CD8-positive, alpha-beta T cell (primary cell): ENCODE measurements at places on chromosomes 6 and 20.

DNA sequence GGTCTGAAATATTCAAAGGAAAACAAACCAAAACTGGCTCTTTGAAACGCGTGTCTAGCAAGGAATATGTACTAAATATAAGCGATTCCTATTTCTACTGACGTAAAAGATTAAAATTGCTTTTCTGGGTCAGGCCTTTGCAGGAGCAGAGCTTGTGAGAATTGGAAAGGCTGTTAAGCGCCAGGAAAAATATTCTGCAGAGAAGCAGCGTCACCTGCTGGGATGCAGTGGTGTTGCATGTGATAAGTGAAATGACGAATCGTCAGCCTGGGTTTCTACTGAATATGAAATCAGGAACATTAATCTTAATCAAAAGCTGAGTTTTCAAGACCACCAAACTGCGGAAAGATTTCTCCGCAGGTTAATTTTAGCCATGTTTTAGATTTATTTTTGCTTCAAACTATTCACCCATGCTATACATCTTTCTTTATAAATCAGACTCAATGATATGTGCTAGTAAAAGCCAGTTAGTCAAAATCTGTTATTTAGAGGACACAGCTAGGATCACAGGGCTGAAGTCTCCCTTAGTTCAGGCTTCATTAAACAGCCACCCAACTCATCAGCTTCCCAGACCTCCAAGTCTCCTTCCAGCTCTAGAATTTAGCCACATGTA is 67.4 kb downstream of the ALDH8A1 start:
- peak; percentile 61 for DNase-seq

DNA sequence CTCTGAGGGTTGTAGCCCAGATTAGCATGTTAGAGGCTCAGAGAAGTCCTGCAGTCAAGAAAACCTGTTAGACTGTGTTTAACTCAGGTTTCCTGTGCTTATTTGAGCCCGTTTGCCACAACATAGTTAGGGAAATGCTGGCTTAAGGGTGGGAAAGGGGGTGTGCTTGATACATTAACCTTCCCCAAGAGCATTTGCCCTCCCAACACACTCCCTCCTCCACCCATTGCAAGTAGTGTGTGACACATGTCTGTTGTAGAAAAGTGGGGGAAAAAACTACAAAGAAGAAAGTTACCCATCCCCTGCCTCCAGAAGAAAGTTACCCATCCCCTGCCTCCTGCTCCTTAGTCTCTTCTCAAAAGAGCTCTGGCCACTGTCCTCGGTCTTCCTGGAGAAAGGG is 36.8 kb upstream of the MRPS18A start:
- DNase-seq: no peak

DNA sequence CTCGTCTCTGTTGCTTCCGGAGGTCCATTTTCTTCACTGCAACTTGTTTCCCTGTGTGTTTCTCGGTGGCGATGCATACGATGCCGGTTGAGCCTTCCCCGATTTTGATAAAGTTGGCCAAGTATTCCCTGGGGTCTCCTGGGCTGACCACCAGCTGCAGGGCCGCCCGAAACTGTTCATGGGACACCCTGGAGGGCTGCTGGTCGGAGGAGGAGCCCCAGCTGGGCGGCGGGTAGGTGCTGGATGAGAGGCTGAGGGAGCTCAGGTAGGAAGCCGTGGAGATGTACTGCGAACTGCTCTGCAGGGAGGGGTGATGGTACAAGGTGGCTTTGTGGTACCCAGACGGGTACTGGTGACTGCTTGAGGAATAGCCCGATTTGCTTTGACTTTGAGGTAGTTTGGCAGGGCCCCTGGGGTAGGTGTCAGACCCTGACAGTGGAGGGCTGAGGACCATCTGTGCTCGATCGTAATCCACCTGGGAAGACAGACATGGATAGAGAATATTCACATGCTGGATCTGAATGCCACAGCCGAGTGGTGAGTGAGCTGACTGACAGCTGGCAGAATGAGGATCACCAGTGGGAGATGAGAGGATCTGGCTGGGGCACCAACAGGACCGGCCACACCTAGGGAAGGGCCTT is 51.6 kb downstream of the LAMP5 start:
- no peak for DNase-seq

- no peak for DNase-seq
Measured at GRCh38 chr6:117393045-117393444, 32.7 kb downstream of the ROS1 start.

GRCh38 chr6:141744971-141745370 is 387.8 kb upstream of the GJE1 start:
- DNase-seq: no peak

GRCh38 chr20:34305333-34306230 is 2.4 kb upstream of the AHCY start:
- no peak for DNase-seq

GRCh38 chr6:71238351-71238750 is 50.3 kb upstream of the OGFRL1 start:
- DNase-seq: no peak

GRCh38 chr20:34907616-34908469 is 31.4 kb downstream of the ACSS2 start:
- DNase-seq: no peak

GRCh38 chr6:158760618-158761250 is 58.4 kb downstream of the EZR start:
- peak; percentile 22 for DNase-seq

- DNase-seq: no peak
Measured at GRCh38 chr6:162443101-162443500, 284.5 kb downstream of the PRKN start.

DNA sequence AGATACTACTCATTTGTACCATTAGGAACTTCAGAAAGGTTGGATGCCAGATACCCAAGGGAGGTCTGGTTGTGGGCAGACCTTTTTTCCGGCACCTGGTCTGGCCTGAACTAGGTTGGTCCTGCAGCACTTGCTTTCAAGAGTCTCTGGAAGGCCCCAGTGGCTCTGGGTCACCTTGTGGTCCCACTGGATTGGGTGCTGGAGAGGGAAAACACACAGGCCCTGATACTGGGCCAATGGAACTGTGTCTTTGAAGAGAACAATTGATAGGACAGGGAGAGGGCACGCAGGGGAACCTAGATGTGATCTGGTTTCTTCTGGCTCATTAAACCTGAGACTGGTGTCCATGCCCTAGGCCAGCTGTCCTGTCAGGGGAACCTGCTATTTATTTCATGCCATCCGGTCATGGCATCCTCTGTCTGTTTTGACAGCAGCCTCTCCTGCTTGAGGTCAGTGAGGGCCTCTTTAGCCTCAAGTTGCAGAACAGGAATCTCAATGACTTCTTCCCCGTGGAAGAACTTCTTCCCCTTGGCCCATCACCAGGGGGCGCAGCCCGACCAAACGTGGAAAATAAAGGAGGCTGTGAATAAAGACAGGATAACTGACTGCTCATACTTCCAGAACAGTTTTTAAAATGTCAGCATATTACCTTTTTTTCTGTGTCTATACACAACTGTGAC is 25.0 kb downstream of the TAF8 start:
- peak; percentile 54 for DNase-seq

DNA sequence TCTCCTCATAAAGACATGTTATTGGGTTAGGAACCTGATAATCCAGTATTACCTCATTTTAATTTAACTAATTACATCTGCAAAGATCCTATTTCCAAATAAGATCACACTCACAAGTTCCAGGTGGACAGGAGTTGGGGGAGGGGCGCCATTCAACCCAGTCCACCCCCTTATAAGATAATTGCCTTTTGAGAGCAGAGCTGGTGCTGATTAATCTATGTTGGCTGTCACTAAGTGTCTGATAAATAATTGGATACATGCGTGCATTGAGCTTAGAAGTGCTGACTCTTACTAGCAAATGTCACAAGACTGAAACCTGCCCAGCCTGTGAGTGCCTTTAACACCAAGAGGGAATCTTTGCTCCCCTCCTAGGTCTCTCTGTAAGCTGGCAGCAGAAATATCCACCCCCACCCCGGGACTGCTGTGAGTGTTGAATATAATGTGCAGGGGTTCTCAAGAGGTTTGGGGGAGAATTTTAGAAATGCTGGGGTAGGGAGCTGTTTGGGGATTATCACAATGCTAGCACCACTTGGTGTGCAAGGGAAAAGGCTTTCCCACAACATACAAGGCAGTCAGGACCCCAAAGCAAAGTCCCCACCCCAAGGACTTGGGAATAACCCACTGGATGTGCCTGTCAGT is 87.5 kb downstream of the ANKRD60 start:
- no peak for DNase-seq

GRCh38 chr20:47456952-47457724 is 44.5 kb upstream of the NCOA3 start:
- no peak for DNase-seq

DNA sequence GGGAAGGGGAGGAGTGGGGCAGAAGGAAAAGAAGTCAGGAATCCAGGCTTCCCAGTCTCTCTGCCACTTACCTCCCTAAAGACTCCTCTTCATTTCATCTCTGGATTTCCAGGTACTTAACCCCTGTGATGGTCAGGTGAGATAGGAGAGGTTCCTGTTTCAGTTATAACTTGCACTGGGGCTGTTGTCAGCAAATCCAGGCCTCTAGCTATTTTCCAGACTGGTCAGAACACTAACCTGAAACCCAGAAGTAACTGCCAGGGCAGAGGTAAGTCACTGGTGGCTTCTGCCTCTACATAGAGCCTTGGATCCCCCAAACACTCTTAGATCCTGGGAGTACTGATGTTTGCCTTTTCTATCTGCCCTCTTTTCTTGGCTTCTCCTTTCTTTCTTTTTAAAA is 233.5 kb upstream of the TAB2 start:
- no peak for DNase-seq

GRCh38 chr6:901696-902460 is 208.9 kb upstream of the EXOC2 start:
- DNase-seq: no peak
